Cerebellar nuclear complex (tissue), 1 donor: ENCODE measurements at places on chromosomes 4 and X.

- DNase-seq, result no peak
These were observed 536.2 kb downstream of the MID1IP1 start for GRCh38 chrX:39337451-39337850.

- DNase-seq, result no peak
These were observed 85.1 kb upstream of the UCP1 start for GRCh38 chr4:140653718-140654494.

- peak; percentile 5 for DNase-seq
These were observed 188.7 kb upstream of the TLL1 start for GRCh38 chr4:165684177-165684805.

GRCh38 chr4:186712690-186713089 lies 11.0 kb downstream of the FAT1 start:
- DNase-seq, result no peak

DNA sequence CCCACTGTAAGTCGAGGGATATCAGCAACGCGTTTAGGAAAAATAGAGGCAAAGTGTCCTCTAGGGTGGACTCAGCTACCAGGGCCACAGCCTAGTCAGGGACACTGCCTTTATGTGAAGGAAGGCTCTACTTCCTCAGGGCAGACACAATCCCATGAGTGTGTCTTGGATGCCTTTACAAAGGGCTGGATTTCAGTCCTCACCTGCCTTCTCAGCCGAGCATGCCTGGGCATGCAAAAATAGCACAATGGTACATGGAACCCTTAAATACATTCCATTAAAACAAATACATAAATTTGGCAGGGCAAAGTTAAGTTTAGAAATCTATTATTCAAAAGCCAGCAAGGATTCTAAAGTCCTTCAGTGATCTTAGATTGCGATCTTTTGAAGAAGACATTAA lies 51.1 kb downstream of the DMD start:
- no peak for DNase-seq

DNA sequence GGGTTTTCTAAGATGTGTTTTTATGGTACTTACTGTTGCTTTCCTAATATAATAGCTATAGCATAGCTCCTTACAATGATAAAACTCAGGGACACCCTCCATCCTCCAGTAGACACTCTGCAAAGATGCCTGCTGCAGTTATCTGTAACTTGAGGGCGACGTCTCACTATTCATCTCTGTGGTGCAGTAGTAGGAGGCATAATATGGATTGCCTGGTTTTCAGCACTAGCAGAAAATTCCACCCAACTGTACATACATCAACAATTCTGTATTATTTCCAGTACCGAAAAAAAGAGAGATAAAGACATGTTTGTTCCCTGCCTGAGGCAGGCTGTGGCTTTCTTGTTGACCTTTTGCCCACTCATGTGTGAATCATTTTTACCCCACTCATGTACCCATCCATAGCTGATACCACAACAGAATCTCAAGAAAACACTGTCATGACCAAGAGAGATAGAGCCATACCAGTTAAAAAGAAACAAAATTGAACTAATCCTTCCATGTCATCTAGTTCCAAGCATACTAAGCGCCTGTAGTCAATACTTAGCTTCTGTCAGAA lies 220.1 kb downstream of the RAB28 start:
- no peak for DNase-seq

- no peak for DNase-seq
These were observed 134.2 kb downstream of the PTTG2 start for GRCh38 chr4:38094419-38094818.
